GM23248 (cell line): ENCODE measurements at places on chromosomes 7 and 10.

- DNase-seq, result no peak
Observed at GRCh38 chr10:25522946-25523608, 348.3 kb downstream of the GPR158 start.

DNA sequence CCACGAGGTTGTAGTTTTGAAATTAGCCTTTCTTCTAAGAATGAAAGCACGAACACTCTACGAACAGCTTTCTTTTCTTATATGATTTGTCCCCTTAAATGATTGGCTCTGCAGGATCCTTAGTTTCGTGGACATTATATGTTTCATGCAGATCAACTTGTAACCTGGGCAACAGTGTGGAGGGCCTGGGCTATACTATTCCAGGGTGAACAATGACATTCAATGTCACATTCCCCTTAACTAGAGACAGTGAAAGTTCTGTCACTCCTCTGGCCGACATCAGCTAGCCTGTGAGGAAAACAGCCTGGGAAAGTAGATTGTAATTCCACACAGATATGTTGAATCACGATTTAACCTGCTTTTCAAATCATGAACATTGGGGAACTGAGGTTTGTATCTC is 23.4 kb downstream of the TAS2R16 start:
- no peak for DNase-seq

DNA sequence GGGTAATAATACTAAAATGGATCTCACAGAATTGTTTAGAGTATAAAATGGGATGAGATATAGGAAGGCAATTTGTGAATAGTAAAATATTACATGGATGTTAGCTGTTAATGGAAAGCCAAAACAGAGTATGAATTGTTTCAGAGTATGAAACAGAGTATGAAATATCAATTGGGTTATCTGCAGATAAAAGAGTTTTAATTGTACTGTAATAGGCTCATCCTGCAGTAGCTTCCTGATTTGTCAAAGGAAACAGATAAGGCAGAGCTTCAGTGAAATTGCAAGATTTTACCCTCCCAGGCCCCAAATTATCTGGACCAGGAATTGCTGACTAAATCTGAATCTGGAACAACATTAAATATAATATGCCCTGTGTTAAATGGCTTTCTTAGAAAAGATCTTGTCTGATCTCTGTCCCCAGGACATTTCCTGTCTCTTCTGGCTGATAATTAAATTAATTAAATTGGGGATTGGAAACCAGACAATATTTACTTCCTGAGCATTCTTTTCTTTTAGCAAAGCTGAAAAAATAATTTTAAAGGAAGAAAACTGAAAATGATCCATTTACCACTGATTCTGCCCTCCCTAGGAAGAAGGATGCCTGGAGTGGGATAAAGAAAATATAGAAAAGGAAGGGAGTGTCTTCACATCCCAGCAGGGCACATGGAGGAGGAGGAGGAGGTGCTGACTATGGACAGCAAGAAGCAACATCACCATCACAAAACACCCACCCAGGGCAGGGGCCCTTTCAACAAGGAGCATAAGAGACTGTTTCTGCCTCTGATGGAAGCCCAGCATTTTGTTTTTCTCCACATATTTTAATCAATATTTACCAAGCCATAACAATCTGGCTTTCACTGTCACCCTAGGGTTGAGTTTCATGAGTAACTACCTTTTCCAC is 18.5 kb downstream of the PTN start:
- no peak for DNase-seq

DNA sequence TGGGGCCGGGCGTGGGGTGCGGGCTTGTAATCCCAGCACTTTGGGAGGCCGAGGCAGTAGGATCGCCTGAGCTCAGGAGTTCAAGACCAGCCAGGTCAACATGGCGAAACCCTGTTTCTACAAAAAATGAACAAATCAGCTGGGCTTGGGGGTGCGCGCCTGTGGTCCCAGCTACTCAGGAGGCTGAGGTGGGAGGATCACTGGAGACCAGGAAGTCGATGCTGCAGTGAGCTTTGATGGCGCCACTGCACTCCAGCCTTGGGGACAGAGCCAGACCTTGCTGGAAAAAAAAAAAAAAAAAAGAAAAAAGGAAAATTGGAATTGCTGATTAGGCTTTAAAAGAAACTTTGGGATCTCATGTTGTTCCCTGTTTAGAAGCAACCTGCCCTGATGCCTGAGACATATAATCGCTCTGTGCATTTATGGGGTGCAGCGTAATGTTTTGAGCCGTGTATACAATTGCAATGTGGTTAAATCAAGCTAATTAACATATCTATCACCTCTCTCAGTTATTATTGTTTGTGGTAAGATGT is 851 bp downstream of the AKR1E2 start:
- no peak for DNase-seq

- no peak for DNase-seq
Observed at GRCh38 chr10:24149640-24150039, 59.3 kb upstream of the KIAA1217 start.

- DNase-seq, result peak; percentile 25
Observed at GRCh38 chr7:78959477-78959876, 494.0 kb downstream of the MAGI2 start.

GRCh38 chr7:142529591-142529990 is 219.7 kb upstream of the PRSS1 start:
- no peak for DNase-seq

- DNase-seq, result no peak
Observed at GRCh38 chr10:132951926-132952325, 9.6 kb upstream of the CFAP46 start.
